ENCODE measurements at places on chromosomes 7 and 10.

- DNase-seq = no peak
Observed at GRCh38 chr10:30080161-30080560, 20.8 kb upstream of the JCAD start.

DNA sequence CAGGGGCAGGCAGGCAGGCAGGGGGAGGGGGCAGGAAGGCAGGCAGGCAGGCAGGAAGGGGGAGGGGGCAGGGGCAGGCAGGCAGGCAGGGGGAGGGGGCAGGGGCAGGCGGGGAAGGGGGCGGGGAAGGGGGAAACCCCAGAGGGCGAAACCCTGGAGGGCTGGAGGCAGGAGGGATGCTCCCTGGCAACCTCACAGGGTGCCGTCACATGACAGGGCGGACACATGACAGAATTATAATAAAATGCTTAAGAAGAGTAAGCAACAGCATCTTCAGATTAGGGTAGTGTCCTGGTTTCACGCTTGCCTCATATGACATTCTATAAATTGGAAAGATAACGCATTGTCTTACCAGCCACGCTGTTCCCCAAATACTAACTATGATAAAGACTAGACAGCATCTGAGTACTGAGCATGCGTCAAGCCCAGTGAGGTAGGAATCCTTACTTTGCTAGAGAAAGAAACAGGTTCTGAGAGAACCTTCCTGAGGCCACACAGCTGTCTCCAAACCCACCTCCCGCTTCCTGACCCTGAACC is 131.6 kb downstream of the DIP2C start:
- no peak for DNase-seq

- no peak for DNase-seq
Observed at GRCh38 chr10:96321822-96322221, 17.6 kb downstream of the DNTT start.

- DNase-seq = no peak
Observed at GRCh38 chr7:69430384-69431021, 167.8 kb upstream of the AUTS2 start.

GRCh38 chr10:73998623-73998928 is 660 bp downstream of the VCL start:
- DNase-seq = no peak

DNA sequence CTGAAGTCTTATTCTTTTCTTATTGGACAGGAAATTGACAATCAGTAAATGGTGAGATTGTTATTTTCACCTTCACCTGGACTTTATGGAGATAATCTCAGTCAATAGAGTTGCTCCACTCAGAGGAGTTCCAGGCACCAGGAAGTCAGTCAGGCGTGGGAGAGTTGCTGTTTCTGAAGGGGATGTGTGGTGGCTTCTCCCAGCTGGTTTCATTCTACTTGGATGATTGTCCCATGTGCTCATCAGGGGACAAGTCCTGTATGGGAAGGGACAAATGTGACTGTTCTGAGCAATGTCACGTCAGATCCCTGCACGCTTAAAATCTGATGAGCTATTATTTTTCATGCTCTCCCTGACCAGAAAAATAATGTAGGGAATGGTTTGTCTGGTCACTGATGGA is 222.5 kb upstream of the PITRM1 start:
- no peak for DNase-seq

- DNase-seq = no peak
Observed at GRCh38 chr7:69982197-69982596, 383.9 kb downstream of the AUTS2 start.

- DNase-seq = no peak
Observed at GRCh38 chr7:4203626-4204512, 478.2 kb upstream of the FOXK1 start.

DNA sequence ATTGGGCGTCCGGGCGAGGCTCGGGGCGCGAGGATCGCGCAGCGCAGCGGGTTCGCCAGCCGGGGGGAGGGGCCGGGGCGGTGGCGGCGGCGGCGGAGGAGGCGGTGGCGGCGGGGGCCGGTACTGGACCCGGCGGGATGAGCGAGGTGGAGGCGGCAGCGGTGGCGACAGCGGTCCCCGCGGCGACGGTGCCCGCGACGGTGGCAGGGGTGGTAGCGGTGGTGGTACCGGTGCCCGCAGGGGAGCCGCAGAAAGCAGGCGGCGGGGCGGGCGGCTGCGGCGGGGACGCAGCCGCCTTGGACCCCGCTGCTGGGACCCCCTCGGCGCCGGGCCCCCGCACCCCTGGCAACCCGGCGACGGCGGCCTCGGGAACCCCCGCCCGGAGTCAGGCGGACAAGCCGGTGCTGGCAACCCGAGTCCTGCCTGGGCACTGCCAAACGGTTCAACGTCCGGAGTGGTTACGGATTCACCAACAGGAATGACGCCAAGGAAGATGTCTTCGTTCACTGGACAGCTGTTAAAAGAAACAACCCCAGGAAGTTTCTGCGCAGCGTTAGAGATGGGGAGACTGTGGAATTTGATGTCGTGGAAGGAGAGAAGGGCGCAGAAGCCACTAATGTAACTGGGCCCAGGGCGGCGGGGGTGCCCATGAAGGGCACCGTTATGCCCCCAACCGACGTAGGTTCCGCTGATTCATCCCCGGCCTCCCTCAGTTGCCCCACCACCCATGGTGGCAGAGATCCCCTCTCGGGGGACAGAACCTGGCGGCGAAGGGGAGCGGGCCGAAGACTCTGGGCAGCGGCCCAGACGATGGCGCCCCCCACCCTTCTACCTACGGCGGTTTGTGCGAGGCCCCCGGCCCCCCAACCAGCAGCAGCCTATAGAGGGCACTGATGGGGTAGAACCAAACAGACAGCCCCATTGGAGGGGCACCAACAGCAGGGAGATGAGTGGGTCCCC is 100.3 kb upstream of the CPXM2 start:
- DNase-seq = no peak

GRCh38 chr7:476736-477360 is 42.8 kb downstream of the PDGFA start:
- DNase-seq = no peak

- no peak for DNase-seq
Observed at GRCh38 chr10:122782911-122783310, 62.7 kb downstream of the CUZD1 start.

GRCh38 chr10:31151301-31151700 is 119.6 kb upstream of the ZNF438 start:
- no peak for DNase-seq

DNA sequence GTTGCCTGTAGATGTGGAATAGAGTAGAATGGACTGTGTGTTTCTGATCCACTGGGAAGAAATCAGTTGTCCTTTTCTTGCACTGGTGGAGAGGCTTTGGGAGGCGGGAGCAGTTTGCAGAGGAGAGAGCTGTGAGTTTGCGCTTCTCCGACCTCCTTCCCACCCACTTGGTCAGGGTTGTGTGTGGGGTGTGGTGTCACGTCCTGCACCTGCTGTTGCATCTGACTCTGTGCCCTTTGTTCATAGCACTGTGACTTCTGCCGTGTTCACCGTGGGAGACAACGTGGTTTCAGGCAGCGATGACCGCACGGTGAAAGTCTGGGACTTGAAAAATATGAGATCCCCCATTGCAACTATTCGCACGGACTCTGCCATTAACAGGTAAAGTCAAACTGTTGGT is 67.8 kb downstream of the WDR37 start:
- no peak for DNase-seq

DNA sequence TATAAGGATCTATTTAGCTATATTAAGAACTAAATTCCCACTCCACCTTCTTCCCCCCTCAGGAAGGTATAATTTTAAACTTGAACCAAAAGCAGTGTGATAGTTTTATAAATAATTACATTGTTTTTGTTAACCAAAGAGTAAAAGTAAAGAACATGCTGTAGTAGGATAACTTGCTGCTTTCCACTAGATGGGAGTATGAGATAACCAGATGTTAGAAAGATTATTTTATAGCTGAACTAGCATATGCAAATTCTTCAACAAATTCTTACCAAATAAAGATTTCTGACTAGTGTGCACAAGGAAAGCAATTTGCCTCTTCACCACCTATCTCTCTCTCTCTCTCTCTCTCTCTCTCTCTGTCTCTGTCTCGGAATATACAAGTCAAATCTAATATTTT is 31.8 kb downstream of the TES start:
- no peak for DNase-seq

DNA sequence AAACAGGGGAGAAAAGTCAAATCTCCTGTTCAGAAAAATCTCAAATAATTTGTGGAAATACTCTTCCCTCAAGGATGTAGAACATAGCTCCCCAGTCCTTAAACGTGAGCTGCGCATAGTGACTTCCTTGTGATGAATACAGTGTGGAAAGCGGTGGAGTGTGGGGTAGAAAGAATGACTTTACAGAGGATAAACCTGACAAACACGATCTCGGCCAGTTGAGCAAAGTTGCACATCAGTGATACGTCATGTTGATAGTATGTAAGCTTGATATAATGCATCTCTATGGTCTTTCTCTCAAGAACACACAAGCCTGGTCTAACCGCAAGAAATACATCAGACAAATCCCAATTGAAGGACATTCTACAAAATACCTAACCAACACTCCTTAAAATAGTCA is 32.0 kb upstream of the ZCCHC24 start:
- DNase-seq = no peak

All from stimulated activated CD8-positive, alpha-beta memory T cell treated with anti-CD3 and anti-CD28 coated beads, Interleukin-15, amount 100 ng/mL, for 24 hours (primary cell).